GM03348 (cell line): ENCODE measurements at places on chromosomes 7 and 10.

DNA sequence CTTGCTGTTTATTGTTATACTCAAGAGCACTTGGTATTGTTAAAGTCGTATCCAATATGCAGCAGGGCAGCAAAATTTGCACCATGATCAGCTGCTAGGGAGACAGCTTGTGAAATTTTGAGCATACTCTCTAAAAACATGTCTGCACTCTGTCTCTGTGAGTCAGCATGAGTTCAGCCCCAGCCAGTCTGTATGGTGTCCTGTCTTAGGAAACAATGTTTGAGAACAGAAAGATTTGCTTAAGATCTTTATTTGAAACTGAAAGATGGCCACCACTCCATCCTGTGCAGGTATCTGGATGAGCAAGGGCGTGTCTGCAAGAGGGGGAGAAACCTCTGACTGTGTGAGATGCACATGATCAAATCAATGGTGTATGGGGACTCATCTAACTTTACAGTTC lies 97.1 kb downstream of the GNAI1 start:
- peak; percentile 60 for DNase-seq

DNA sequence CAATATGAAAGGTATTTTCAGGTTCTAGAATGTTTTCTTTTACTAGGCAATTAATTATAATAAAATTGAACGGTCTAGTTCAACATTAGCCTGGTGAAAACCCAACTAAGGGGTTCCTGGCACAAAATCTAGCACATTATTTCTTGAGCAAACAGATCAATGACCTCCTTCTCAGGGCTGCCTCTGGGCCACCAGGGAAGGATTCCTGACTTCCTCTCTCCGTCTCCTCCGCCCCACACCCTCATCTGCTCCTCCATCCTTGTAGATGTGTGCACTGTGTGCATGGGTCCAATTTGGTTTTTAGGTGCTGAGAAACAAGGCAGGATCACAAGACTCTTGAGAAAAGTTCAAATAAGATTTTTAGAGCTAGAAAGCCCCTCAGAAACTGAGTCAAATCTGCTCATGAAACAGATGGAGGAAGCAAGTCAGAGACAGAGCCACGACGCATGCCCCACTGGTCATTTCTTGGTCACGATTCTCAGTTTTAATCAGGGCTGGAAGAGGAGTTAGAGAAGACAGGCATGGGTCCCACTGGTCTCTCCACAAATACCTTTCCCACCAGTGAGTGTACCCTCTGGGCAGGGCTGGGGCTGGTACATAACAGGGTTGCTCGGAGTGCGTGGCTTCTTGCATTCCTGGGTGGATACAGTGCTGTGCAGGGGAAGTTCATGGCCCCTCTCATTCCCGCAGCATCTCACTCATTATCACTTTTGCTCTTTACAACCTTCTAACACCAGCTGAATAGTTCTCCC lies 3.8 kb downstream of the TRPV6 start:
- DNase-seq, result no peak

GRCh38 chr10:84135836-84136235 lies 3.5 kb upstream of the GHITM start:
- no peak for DNase-seq

- no peak for DNase-seq
These were observed 27.1 kb downstream of the COPG2 start for GRCh38 chr7:130641497-130641896.

- no peak for DNase-seq
These were observed 25.0 kb downstream of the CACUL1 start for GRCh38 chr10:118729641-118730258.

- DNase-seq, result peak; percentile 64
These were observed 1002.9 kb upstream of the KCND2 start for GRCh38 chr7:119270045-119270464.

DNA sequence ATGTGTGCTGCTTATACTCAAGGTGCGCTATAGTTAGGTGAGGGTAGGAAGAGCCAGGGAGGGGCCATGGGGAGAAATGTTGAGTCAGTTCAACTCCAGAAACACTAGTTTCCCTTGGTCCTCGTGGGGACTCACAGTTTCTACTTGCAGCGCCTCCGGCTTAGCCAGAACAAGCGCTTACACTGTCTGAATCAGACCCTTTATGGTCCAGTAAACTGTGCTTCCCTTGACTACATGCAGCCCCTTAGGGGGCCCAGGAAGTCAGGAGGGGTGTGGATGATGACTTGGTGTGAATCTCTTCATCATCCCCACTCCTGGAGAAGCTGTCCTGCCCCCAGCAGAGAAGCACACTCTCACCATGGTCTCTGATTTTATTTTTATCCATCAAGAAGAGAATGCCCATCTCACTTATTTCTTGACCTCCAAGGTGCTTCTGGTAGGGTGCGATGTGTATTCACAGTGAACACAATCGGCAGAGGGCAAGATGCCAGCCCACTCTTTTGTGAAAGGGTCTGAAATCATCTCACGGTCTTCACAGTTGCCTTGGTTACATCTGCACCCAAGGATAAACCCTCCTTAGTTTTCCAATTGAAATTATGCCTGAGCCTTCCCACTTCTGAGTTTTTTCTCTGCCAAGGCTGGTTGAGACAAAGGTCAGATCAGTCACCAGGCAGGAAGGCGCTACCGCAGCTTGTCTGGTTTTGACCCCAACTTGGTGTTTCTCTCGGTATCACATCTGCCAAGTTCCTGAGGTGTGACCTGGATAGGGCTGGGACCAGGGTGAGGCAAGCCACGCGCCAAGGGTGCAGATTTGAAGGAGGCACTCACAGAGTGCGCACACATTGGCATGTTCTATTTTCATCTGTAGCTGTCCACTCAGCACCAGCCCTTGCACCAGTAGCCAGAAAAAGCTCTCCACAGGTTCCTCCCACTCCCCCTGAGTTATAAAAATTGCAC lies 62.7 kb upstream of the LRRC4 start:
- DNase-seq, result no peak

GRCh38 chr10:4195213-4195612 lies 410.2 kb upstream of the KLF6 start:
- DNase-seq, result peak; percentile 19

- DNase-seq, result no peak
These were observed 125.5 kb downstream of the RNLS start for GRCh38 chr10:88457660-88458059.

DNA sequence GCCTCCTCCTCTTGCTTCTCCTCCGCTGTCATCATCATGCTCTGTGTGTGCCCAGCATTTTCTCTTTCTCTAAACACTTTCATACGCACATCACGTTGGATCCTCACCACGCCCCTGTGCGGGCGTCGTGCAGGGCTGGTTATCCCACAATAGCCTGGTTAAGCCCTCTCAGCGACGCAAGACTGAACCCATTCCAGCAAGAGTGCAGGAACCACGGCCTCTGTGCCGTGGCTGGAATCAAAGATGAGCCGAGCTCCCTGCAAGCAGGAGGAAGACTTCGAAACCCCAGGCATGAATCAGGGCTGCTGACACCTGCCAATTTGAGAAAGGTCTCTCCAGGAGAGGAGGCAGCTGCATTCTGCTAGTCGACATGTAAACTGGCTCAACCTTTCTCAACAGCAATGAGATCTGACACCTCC lies 74.8 kb upstream of the FOXK1 start:
- DNase-seq, result no peak

GRCh38 chr7:91030680-91031380 lies 233.4 kb upstream of the FZD1 start:
- no peak for DNase-seq

GRCh38 chr7:69744026-69744425 lies 145.8 kb downstream of the AUTS2 start:
- no peak for DNase-seq

GRCh38 chr7:27179503-27180430 lies 5.3 kb downstream of the HOXA11 start:
- DNase-seq, result peak; percentile 89

- no peak for DNase-seq
These were observed 99.1 kb downstream of the GLI3 start for GRCh38 chr7:42137941-42138340.
